GM18507 (cell line): ENCODE measurements at places on chromosomes 5 and 9.

- DNase-seq: no peak
Observed at GRCh38 chr5:85375525-85375924, 990.8 kb upstream of the EDIL3 start.

DNA sequence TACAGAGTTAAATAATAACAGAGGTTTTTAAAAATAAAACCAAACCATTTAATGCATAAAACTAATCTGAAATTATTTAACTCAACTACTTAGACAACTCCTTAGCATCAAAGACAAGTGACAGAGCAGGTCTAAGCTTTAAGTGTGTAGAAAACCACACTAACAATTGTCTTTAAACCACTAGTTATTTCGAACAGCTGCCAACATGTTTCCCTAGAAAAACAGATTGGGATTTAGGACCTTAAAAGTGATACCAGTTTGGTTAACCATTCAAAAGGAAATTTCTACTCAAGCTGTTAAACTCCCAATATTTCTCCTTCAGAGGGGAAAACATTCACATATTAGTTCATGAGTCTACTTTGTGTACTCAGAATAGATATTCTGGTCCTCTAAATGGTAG lies 208.7 kb downstream of the BNC2 start:
- DNase-seq: no peak

DNA sequence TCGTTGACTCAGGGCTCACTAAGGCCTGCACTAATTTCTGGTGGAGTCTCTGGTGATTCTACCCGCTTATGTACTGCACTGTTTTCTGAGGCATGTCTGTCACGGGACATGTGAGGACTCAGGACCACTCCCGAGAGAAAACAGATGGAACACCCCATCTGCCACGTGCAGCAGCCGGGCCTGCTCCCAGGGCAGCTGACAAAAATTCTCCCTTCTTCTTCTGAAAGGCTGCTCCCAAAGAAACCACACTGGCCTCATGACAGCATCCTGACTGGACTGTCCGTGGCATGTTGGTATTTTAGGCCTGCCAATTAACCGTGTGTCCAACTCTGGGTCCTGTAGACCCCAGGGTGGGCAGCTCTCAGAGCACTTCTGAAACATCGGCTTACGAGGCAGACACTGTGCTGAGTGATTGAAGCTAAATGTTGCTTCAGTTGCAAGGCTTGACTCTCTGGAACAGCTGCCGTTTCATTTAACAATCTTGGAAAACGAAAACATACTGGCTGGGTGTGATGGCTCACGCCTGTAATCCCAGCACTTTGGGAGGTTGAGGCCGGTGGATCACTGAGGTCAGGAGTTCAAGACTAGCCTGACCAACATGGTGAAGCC lies 39.0 kb downstream of the FAM240B start:
- no peak for DNase-seq

- DNase-seq: no peak
Observed at GRCh38 chr9:129306318-129306973, 128.4 kb upstream of the IER5L start.

DNA sequence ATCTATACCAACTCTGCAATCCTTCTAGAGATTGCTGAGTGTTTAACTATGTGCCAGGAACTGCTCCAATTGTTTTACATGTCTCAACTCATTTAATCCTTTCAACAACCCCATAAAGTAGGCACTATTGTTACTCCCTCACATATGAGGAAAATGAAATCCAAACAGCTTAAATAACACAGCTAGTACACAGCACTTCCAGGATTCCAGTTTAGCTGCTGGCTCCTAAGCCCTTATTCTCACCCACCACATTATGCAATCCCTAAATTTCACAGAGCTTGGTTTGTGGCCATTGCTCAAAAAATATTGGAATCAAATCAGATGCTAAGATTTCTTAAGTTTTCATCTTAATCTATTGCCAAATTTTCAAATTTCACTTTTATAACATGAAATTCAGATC lies 84.9 kb downstream of the PRELID2 start:
- no peak for DNase-seq

GRCh38 chr5:6736106-6736505 lies 22.9 kb downstream of the TENT4A start:
- no peak for DNase-seq

GRCh38 chr9:87322840-87323635 lies 174.6 kb upstream of the DAPK1 start:
- DNase-seq: no peak

DNA sequence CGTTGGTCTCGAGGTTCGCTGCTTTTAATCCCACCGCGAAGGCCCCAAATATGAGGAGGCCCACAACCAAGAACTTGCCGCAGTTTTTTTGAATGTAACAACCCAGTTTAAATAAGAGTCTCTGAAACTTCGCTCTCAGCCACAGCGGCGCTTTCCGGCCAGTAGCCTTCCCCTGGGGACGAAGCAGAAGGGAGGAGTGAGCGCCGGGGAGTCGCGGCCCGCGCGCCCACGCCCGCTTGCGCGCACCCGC lies 10.4 kb downstream of the PTCH1 start:
- DNase-seq: no peak
